Skin of body (tissue), 3 donors: ENCODE measurements at places on chromosomes 7 and 10.

DNA sequence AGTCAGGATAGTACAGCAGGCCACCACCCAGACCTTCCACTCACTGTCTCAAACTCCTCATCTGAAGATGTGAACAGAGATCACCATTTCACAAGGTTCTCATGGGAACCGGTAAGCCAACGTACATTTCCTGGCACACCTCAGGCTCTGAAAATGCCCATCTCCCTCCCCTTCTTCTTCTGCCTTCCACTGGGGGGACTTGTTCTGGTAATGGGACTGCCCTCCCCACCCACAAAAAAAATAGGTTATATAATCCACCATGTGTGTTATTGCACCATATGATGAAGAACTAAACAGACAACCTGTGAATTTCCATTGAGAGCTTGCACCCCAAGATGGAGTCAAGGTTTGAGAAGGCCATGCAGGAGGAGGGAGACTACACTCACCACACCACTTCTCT, 42.1 kb upstream of the IKZF1 start:
- DNase-seq: no peak

- DNase-seq: no peak
These were observed 14.3 kb upstream of the ZNF467 start for GRCh38 chr7:149787428-149788299.

DNA sequence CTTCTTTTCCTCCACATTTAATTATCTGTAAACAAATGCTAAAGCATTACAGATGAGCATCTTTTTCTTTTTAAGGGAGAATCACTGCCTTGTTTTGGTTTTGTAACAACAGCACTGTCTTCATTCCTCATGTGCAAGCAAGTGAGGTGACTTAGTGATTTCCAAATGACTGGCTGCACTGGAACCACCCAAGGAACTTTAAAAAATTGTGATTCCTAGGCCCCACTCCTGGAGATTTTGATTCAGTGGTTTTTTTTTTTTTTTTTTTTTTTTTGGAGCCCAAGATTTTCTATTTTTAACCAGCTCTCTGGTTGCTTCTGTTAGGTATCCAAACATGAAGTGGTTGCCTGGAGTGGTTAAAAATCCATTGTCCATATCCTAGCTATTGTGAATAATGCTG, 176.2 kb downstream of the LRMDA start:
- DNase-seq: no peak

- DNase-seq: no peak
These were observed 7.1 kb upstream of the PRKAR1B start for GRCh38 chr7:734214-734613.

GRCh38 chr7:117661328-117661727, 181.5 kb downstream of the CFTR start:
- DNase-seq: no peak

- peak; percentile 72 for DNase-seq
These were observed 61.0 kb downstream of the NRP1 start for GRCh38 chr10:33273295-33274002.

- DNase-seq: peak; percentile 10
These were observed 25.1 kb downstream of the GALNT11 start for GRCh38 chr7:152050547-152050971.

DNA sequence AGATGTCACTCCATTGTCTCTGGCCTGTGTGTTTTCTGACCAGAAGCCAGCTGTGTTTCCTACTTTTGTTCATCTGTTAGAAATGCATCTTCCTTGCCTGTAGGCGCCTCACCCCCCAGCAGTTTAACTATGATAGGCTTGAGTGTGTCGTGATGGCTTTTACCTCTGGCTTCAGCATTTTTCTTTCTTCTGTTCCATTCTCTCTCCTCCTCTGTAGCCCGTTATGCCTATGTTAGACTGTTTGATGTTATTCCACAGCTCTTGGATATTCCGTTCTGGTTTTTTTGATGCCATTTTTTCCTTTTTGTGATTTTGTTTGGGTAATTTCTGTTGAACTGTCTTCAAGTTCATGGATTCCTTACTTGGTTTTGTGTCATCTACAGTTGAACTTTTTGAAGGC, 17.9 kb downstream of the MMP21 start:
- no peak for DNase-seq

DNA sequence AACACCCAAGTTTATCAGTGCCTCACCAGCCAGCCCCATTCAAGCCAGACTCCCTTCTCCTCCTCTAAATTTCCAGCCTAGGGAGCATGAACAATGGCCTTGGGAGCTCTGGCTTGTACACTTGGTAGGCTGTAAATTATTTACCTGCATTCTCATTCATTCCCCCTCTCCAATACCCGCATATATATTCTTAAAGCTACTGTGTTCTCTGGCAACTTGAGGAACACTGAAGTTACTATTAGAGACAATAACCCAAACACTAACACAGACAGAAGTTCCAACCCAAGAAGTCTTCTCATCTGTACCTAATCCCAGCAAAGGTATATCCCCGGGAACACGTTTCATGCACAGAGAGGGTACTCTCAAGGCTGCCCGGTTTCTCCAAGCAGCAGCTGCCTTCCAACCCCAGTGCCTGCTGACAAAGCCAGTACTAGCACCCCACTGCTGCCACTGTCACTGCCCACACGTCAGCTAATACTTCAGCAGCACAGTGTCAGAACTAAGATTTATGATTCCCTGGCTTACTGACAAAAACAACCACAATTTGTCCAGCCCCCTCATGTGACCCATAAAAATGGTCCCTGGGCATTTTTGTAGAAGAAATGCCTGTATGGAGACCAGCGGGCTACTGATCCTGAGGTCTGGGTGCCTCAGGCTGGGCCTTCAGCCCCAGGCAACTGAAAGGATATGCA, 3.1 kb downstream of the WDR91 start:
- no peak for DNase-seq

- DNase-seq: peak; percentile 21
These were observed 267.7 kb upstream of the SEMA3A start for GRCh38 chr7:84462259-84462658.

GRCh38 chr10:76902949-76903348, 734.7 kb downstream of the KCNMA1 start:
- DNase-seq: no peak

DNA sequence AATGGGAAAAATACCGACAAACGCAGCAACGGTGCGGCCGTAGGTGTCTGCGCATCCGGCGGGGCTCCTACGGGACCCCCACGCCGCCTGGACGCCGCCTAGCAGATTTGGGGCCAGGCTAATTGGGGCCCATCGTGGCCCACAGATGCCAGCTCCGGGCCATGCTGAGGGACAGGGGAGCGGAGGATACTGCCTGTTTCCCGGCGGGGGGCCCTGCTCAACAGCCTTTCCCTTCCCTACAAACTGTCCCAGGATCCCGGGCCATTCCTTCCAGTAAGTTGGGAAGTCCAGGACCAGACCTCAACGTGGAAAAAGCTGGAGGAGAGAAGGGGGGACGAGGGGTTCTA, 21.7 kb upstream of the GPER1 start:
- no peak for DNase-seq

DNA sequence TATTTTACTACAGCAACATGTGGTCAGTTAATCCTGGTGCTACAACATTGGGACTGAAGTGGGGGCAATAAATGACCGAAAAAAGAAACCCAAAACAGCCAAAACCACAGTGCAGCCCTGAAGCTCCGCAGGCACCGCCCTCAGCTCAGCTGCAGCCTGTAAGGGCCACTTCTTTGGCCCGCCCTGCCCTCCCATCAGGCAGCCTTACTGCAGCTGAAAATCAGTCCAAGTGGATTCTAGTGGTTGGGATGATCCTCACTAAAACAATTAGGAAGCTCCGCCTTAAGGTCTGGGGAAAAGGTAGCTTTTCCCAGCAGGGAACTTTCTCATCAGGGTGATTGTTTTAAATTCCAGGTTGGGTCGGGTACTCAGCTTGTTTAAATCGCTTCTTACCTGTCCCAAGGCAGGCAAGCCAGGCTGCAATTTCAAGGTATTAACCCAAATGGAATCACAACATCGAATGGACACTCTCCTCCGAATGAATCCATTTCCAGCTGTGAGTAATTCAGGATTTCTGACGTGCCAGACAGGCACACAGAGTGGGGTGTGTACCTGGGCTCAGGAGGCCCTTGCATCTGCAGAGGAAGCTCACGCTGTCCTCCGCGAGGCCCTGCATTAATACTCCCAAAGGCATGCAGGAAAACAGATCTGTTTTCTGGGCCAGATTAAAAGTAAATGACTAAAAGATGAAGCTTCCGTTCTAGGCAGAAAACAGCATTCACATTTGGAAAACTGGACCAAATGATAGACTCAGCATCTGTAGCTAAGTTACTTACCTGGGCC, 104.3 kb downstream of the CREB5 start:
- no peak for DNase-seq

DNA sequence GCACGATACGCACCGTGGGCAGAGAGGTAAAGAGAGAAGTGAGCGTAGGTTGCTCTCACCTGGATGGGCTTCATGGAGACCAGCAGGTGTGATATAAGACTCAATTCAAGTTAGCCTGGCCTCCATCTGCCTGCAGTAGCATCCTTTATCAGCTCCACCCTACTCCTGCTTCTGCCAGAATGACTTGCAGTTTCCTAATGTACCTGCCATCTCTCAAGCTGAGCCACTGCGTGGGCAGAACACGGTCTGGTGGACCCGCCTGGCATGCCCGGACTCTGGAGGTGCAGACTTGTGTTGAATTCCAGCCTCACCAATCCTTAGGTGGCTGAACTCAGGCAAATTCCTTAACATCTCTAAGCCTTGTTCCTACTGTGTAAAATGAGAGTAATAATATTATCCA, 64.3 kb downstream of the STEAP1B start:
- DNase-seq: no peak

DNA sequence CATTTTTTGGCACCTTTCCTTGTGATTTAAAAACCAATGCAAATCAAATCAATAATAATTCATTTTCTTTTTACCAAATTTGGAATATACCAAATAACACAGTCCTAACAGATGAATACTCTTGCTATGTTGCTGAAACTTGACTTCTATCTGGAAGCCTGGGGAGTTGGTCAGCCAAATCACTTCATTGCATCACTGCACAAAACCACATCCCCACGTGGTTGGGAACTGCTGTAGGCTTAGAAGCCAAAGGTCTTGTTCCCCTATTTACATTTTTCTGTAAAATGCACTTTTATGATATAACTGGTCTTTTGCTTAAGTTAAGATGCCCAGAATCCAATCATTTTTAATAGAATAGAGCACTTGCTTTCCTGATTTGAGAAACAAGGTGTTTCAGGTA, 15.2 kb downstream of the GPR85 start:
- DNase-seq: no peak

GRCh38 chr7:92845736-92846135, 9.4 kb upstream of the CDK6 start:
- DNase-seq: no peak

DNA sequence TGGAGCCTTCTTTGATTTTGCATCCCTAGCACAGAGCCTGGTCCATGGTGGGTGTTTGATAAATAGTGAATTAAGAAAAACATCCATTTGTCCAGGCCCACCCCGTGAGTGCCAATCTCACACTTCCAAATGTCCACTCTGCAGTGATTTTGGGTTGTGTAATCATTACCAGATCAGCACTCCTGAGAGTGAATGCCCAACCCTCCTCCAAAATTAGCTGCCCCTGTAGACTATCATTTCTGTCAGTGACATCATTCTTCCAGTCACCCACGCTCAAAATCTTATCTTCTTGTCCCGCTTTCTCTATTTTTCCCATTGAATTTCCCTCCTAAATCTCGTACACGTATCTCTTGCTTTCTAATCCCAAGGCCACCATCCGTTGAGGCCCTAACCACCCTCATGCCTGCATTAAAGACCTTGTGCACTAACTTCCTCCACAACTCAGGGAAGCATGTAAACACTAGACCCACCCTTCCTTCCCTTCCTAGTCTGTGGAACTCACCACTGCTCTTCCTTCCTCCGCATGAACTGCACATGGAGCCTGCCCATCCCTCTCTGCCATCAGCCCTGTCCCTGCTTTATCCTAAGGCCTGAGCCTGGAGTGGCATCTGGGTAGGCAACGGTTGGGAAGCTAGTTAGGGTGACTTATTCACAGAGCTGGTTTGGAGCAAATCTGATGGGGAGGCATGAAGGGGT, 32.8 kb downstream of the PIK3AP1 start:
- no peak for DNase-seq

- DNase-seq: no peak
These were observed 115.5 kb upstream of the STK17A start for GRCh38 chr7:43467406-43467805.

DNA sequence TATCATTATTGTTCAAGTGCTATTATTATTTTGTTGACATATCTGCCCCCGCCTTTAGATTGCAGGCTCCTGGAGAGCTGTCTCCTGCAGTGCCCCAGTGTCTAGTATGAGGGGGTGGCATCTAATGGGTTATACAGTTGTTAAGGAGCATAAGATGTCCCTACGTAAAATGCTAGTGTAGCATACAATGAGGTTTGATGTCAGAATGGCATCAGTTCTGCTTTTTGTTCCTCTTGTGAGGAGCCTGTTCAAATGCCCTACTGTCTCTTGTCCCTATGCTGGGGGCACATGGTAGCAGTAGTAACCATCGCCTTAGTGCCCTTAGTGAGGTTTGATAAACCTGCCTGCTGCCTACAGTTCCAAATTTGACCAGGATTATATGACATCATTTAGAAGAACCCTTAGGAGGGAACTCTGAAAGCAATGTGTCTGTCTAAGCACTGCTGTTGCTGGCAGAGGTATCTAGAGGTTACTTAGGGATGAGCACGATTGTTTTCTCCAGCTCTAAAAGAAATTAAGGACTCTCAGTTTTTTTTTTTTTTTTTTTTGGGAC, 9.7 kb downstream of the CREM start:
- DNase-seq: no peak

GRCh38 chr7:51160411-51160810, 156.2 kb downstream of the COBL start:
- no peak for DNase-seq

DNA sequence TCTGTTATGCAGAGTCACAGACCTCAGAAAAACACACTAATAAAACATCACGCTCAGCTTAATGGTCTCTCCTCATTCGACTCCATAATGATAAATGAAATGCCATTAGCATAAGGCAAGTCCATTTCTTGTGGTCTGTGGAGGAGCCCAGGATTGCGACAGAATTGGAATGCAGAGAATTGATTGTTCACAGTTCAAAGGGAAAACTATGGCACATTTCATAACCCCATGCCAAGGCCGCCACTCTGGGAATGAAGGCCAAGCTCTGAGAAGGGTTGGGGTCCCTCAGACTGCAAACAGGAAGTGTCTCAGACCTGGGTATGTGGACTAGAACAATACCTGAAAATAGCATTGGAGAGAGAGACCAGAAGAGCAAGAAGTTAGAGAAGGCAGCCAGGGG, 398.9 kb downstream of the ADRA2A start:
- DNase-seq: no peak

DNA sequence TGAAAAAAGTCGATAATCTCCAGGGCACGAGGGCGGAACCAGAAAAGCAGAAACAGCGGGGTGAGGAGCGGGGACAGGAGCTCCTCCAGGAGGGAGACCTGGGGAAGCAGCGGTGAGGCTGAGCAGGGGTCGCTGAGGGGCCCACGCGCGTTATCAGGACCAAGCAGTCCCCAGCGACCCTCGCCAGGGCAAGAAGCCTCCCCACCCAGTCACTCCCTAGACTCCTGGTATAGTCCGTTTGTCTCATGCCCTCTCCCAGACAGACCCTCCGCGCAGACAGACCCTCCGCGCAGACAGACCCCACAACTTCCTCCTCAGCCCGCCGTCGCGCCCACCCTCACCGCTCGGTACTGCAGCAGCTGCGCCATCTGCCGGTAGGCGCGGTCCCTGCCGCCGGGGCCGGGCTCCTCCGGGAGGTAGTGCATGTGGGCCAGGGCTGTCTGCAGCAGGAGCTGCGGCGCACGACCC, 6.3 kb downstream of the ATG9B start:
- DNase-seq: peak; percentile 25

- DNase-seq: no peak
These were observed 435.8 kb downstream of the EXOC4 start for GRCh38 chr7:133688483-133689239.

- DNase-seq: no peak
These were observed 164.1 kb upstream of the C1GALT1 start for GRCh38 chr7:7018290-7018689.

- no peak for DNase-seq
These were observed 23.4 kb upstream of the FIGNL1 start for GRCh38 chr7:50473531-50473930.
